CD4-positive, alpha-beta T cell (primary cell): ENCODE measurements at places on chromosomes 3 and 15.

- no peak for DNase-seq
These were observed 6.3 kb downstream of the EIF4A2 start for GRCh38 chr3:186789554-186790260.

GRCh38 chr3:196179380-196180308 is 31.6 kb downstream of the ZDHHC19 start:
- peak; percentile 69 for DNase-seq

GRCh38 chr3:20344400-20344959 is 158.5 kb upstream of the SGO1 start:
- no peak for DNase-seq

DNA sequence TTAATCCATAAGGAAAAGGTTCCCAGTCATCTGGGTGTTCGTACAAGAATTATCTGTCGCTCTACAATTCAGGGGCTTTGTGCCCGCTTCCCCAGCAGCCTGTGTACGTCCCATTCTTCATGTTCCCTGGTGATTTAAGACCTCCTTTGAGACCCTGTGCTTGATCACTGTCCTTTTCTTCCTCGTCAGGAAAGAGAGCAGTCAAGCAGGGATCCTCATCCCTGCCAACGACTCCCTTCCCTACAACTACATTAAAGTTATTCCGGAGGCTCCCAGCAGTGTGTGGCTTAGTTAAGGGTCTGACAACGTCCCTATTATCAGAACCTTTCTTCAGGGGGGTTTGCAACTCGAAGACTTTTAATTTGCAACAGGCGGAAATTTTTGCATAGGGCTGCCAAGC is 175.7 kb downstream of the FOXP1 start:
- no peak for DNase-seq

DNA sequence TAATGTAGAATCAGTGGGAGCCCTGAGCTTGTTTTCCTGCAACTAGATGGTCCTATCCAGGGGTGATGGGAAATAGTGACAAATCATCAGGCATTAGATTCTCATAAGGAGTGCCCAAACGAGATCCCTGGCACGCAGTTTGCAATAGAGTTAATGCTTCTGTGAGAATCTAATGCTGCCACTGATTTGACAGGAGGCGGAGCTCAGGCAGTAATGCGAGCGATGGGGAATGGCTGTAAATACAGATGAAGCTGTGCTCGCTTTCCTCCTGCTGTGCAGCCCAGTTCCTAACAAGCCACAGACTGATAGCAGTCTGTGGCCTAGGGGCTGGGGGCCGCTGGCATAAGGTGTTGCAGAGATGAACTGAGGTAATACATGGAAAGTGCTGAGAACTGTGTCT is 28.3 kb upstream of the TMEM42 start:
- DNase-seq: no peak

- DNase-seq: no peak
These were observed 96.2 kb downstream of the ALDH1A2 start for GRCh38 chr15:57969355-57969754.

- no peak for DNase-seq
These were observed 168.2 kb upstream of the RARB start for GRCh38 chr3:25259871-25260270.

GRCh38 chr15:70114221-70114620 is 16.5 kb upstream of the TLE3 start:
- DNase-seq: no peak

DNA sequence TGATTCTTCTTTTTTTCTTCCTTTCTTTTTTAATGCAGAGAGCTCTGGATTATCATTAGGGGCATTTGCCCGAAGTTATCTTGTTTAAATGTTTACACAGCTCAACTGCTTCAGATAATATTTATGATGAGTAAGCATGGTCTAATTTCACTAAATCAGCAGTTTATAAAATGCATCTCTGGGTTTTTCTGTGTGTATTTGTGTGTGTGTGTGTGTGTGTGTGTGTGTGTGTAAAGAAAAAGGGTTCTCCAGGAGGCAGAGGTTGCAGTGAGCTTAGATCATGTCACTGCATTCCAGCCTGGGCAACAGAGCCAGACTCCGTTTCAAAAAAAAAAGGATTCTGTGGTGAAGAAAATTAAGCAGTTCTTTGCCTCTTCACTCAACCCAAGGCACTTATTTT is 25.9 kb upstream of the TNFSF10 start:
- DNase-seq: no peak

- no peak for DNase-seq
These were observed 9.2 kb upstream of the TGFBR2 start for GRCh38 chr3:30597131-30597768.

DNA sequence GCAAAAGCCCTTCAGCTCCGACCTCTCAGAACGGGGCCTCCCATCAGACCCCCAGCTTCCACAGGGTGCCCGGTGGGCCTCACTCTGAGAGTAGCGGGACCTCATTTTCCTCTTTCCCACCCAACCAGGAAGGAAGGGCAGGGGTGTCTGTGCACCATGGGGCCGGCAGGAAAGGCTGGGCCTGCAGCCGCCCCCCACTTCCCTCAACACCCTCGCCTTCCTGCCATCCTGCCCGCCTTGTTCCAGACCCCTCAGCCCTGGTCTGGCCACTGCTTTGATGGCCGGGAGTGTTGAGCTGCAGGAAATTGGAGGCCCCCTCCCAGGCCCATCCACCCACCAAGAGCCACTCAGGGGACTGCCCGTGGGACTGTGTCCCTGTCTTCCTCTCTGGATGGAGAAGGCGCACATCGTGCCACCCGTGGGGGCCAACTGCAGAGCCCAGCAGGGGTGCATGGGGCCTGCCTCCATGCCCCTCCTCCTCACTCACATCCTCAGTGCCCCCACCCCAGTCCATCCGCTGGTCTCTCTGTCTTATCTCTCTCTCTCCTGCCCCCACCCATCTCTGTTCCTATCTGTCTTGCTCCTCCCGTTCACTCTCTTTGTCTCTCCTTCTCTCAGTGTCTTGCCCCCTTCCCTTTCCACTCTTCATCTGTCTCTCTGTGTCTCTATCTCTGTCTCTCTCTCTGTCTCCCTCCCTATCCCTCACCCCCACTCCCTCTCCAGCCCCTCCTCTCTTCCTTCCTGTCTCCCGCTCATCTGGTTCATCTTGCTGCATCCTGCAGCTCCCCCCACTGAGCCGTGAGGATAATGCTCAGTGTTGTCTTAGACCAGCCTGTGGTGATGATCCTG is 1.8 kb upstream of the PLXND1 start:
- no peak for DNase-seq

DNA sequence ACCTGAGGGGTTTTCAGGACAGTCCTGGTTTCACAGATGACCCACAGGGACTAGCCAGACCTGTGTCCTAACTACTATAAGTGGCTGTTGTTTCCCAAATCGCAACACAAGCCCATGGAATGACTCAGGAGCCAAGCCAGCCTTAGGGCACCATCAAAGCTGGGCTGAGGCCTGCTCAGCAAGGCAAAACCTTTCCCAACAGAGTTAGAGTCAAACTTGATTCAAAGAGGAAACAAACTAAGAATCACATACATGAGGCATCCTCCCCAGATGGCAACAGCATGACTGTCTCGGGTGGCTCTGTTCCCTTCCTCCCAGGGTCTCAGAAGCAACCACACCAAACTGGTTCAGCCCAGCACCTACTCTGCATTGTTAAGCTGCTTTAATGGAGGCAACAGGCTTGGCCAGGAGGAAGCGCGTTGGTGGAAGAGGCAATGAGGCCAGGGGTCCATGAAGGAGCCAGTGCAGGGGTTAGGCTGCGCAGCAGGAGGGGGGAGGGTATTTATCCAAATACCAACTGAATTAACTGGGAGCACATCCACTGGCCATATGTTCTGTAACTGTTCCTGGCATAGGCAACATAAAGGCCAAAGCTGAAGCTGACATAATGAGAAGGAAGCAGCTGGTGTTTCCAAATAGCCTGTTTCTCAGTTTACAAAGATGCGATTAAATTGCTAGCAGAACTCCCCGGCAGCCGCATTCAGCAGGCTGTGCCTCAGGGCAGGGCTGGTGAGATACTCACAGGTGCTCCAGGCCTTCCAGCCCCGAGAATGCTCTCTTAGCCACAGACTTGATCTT is 102.4 kb downstream of the LRIG1 start:
- no peak for DNase-seq

GRCh38 chr3:172938788-172939187 is 188.3 kb downstream of the ECT2 start:
- no peak for DNase-seq

- no peak for DNase-seq
These were observed 50.6 kb upstream of the SGO1 start for GRCh38 chr3:20236603-20237002.

DNA sequence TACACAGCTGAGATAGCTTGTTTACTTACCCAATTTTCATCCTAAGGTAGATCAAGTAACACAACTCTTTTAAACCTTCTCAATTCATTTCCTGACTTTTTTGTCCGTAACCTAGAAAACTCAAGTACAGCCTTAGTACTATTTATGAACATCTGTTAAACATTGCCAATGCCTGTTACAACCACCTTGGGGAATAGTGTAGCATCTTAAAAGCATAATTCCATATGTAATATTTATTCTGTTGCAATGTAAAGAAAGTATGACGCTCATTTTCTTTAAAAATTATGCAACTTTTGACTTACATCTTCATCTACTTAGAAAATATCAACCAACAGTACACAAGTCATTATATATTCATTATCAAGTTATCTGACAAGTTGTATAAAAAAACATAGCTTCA is 54.6 kb downstream of the SUCLG2 start:
- DNase-seq: no peak

DNA sequence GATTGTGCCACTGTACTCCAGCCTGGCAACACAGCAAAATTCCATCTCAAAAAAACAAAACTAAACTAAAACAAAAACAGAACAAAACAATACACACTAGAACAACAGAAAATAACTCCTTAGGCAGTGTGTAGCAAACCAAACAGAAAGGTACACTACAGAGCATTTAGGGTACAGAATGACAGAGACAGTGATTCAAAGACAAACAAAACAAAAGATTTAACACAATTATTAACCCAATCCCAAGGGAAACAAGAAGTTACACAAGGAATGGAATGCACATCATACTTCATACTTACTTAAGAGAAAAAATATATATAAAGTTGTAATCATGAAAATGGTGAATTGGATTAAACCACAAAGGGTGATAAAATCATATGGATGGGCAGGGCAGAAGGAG is 12.9 kb downstream of the SLC25A20 start:
- no peak for DNase-seq
